ENCODE measurements at places on chromosomes 2 and 18.

GRCh38 chr2:6113786-6114185 is 421.6 kb downstream of the SOX11 start:
- no peak for DNase-seq

- no peak for DNase-seq
Observed at GRCh38 chr2:96895746-96896651, 26.1 kb upstream of the SEMA4C start.

- DNase-seq = no peak
Observed at GRCh38 chr2:100196786-100197494, 54.5 kb upstream of the AFF3 start.

- DNase-seq = no peak
Observed at GRCh38 chr2:205706769-205707381, 24.6 kb downstream of the NRP2 start.

- DNase-seq = no peak
Observed at GRCh38 chr2:235394278-235394828, 99.5 kb upstream of the AGAP1 start.

DNA sequence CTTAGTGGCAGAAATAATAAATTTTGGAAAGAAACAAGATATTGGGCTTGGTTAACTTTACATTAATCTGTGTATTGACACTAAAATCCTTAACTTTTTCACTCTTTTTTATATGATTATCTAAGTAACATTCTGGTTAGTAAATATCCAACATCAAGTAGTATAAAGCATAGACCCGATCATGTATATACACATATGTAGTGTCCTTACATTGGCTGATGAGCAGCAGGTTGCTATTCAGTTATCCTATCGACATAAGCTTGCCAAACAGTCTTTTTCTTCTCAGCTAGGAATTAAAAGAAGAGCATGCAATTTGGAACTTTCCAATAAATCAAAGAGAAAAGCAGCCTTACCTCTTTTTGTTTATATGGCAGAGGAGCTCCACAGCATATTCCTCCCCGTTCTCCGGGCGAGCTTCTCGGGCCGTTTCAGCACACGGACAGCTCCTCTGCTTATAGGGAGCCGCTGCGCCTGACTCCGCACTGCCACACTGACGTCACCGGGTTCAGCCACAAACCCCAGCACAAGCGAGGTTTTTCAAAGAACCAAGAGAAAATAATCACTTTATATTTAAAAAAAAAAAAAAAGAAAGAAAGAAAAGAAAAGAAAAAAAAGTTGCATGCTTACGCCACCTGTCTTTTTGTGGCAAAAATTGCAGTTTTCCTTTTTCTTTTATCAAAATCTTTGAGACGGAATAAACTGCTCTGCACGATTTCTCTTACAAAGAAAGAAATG is at the start of gene SCG2:
TSS of gene SCG2 (minus strand) at position 430 of the 735 bp plus-strand sequence. CDS start 3,079 bp downstream, outside the sequence.
- DNase-seq = no peak

GRCh38 chr2:101340141-101340551 is 31.6 kb upstream of the RNF149 start:
- DNase-seq = no peak

- no peak for DNase-seq
Observed at GRCh38 chr2:239110595-239111048, 262.7 kb downstream of the TWIST2 start.

DNA sequence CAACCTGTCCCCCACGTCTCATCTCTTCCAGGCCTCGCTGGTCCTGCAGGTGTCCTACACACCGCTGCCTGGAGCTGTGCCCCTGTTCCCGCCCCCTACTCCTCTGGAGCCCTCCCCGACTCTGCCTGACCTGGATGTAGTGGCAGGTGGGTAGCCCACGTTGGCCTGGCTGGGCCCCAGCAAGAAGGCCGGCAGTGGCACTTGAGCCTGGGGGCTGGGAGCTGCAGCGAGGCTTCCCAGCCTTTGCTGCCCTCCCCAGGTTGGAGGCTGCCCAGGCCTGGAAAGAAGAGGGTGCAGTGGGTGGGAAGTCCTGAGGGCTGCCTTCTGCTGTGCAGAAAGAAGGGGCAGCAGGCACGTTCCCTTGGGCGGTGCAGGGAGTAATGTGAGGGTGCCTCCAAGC is 58.4 kb downstream of the DYSF start:
- DNase-seq = no peak

DNA sequence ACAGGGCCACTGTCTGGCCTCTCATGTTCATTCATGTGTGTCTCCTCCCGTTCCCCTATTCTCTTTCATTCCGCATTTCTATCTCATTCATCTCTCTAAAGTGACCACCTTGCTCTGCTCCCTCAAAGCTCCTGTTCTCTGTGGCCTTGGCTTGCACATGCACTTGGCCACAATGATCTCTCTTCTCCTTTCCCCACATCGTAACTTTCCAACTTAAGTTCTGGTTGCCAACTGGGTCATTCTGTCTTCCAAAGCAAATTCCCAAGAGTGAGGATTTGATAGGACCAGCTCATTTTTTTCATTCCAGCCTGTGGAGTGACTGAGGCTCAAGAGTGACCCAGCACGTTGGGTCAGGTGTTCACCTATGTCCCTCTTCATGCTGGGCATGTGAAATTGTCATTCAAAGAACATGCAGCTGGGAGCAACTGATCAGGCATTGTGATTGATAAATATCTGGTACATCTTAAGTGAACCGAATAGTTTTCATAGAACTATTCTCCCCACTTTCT is 14.3 kb upstream of the ITGA6 start:
- no peak for DNase-seq

DNA sequence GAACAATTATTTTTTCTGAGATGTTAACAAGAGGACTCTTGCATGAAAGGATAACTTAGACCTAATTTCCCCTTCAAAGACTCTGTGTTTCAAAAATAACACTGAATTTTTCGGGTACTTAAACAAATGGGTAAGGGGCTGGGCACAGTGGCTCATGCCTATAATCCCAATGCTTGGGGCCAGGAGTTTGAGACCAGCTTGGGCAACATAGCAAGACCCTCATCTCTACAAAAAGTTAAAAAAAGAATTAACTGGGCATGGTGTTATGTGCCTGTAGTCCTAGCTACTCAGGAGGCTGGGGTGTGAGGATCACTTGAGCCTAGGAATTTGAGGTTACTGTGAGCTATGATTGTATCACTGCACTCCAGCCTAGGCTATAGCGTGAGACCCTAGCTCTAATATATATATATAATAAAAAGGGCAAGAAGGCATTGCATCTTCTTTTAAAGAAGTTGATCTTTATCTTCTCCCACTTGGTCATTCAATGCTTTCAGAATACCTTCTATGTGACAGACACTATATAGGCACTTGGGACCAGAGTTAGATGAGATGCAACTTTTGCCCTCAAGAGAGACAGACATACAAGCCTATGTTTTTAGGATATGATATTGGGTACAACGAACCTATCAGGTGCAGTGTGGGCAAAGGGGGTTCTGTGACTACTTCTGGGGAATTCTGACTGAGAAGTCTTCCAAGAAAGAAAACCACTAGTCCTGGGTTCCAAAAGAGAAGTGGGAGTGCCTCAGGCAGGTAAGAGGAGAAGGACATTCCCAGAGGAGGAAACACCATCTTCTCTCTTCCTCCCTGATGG is 120.0 kb downstream of the MYCN start:
- DNase-seq = no peak

- no peak for DNase-seq
Observed at GRCh38 chr2:169362118-169362893, at the start of gene LRP2. Gene LRP2, minus strand, starts transcription at chr2:169362534. Its CDS starts 135 bp downstream, at chr2:169362399.

DNA sequence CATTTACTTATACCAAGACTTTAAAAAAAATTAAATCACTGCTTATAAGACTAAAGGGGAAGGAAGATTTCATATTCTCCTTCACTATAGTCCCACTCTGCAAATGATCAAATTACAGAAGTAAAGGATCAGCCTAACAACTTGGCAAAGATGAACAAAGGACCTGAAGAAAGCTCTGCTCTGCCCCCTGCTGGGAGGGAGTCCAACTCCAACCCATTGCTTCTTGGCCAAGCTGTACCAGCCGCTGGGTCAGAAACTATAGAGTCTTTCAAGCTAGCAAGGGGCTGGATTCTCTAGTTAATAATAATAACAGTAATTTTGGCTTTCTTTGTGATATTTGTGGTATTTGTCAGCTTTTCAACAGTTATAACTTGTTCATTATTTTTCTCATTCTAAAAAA is 927.0 kb upstream of the CRIM1 start:
- no peak for DNase-seq

DNA sequence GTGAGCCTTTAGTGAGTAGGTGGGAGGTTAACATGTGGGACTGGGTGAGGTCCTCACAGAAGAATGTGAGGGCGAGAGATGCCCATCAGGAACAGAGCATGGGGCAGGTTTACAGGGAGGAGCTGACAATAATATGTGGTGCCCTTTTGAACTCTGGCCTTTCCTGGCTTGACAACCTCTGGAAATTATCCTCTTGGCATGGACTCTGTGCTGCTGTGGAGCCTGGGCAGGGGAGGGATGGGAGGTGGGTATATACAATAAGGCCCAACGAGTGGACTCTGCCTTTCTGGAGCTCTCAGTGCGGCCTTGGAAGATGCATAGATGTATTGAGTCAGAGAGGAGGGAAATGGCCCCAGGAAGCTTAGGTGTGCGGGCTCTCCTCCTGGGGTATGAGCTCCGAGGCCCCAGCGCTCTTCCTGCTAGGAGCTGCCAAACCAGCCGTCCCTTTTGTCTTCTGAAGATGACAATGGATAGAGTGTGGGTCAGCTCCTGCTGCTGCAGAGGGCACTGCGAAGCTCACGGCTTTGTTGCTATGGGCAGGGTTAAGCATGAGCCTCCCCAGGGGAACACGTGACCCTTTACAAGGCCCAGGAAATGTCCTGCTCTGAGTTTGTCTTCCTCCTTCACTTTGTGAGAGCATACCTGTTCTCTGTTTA is 8.7 kb upstream of the PSD4 start:
- no peak for DNase-seq

- DNase-seq = no peak
Observed at GRCh38 chr2:96804986-96805385, 11.1 kb upstream of the CNNM3 start.

DNA sequence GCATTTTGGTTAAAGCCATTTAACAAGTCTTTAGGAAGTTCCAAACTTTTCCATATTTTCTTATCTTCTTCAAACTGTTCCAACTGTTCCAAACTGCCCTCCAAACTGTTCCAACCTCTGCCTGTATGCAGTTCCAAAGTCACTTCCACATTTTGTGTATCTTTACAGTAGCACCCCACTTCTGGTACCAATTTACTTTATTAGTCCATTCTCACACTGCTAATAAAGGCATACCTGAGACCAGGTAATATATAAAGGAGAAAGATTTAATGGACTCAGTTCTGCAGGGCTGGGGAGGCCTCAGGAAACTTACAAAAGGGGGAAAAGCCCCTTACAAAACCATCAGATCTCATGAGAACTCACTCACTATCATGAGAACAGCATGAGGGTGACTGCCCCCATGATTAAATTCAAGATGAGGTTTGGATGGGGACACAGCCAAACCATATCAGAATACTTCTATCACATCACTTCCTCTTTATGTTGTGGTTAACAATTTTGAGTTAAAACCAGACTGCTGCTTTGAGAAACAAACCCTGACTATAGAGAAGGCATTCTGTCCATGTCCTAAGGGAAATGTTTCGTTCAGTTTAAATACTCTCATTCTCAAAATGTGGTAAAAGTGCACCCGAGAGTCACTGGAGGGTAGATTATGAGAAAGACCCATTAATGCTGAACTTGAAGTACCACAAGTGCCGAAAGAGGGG is 11.0 kb downstream of the IL18R1 start:
- no peak for DNase-seq

GRCh38 chr18:6929370-6930102 is 188.1 kb downstream of the LAMA1 start:
- no peak for DNase-seq

GRCh38 chr2:62217970-62218369 is 22.1 kb downstream of the B3GNT2 start:
- no peak for DNase-seq

GRCh38 chr2:133849341-133849740 is 281.1 kb upstream of the NCKAP5 start:
- no peak for DNase-seq

DNA sequence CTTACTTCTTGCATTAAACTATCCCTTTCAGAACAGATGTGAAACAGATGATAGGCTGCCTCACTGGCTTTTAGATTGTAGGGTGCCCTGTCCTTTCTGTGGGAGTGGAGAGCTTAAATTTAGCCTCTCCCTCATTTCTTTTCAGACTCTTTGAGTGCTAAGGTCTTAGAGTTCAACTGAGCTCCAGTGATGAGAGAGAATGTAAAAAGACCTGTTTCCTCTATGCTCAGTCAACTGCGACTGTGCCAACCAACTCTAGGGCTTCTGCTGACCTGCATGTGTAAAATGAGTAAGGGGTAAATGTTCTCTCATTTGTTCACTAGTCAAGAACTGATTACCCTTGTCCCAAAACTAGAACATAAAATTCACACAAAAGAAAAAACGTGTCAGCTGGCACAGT is 104.8 kb upstream of the TGFA start:
- DNase-seq = no peak

GRCh38 chr2:95354925-95355324 is 47.6 kb upstream of the FAHD2A start:
- DNase-seq = no peak

DNA sequence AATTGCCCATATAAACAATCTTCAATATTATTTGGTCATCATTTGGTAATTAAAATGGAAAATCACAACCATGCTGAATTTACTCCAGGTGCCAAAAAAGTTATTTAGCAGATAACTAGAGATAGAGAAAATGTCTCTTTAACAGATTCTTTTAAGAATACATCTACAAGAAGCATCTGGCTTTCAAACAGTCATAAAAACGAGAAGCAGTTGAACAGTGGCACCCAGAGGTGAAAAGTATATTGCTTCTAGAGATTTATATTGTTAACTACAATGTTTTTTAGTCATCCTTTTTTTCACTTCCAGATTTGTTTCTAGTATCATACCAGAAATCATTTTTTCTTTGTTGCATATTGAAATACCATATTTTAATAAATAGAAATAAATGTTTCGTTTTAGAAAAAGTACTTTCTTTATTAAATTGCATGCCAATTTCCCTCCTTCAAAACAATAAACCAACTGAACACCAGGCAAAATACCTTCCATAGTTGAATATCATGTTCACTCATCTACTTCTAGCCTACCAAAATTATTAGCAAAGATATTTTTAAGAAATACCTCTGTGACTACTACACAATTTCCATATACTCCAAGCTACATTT is 65.4 kb upstream of the HNRNPA3 start:
- no peak for DNase-seq

DNA sequence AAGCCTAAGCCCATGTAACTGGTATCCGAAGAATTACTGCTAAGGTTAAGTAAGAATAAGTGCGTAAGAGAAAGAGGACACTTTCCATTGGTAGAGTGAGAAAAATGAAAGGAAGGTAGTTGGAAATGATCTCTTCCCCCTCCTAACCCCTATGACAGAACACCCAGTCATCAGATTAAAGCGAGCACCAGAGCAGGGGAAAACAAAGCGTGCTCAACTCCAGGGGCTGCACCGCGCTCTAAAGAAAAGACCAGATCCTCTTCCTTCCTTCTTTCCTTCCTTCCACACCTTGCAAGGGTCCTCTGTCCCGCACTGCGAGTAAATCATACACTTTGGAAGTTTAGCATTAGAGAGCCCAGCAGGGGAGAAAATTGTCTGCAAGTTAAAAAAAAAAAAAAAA is 971 bp upstream of the CDH7 start:
- no peak for DNase-seq

- no peak for DNase-seq
Observed at GRCh38 chr18:2049986-2050385, 521.3 kb downstream of the METTL4 start.
